Dermis lymphatic vessel endothelial cell (primary cell): ENCODE measurements at places on chromosomes 3 and 15. TPM values are rescaled to one million over a fixed set of nuclear protein-coding genes. Genes with fewer than 3 reads are reported as not detected.

The SLC28A1 gene
- not detected in 2 replicates for total RNA-seq

The ARHGAP31 gene
- total RNA-seq, result 23.4 and 30.4 TPM in 2 replicates

The LXN gene
- total RNA-seq, result 29.8 and 40.4 TPM in 2 replicates

The DLL4 gene
- total RNA-seq, result 84.2 and 99.3 TPM in 2 replicates

The CFAP20DC gene
- total RNA-seq, result 0.43 and 0.95 TPM in 2 replicates

The DGKG gene
- total RNA-seq, result 0.43 and 0.54 TPM in 2 replicates

The TMEM42 gene
- total RNA-seq, result 7.5 and 8.5 TPM in 2 replicates

The KIF9 gene
- total RNA-seq, result 10.3 and 10.9 TPM in 2 replicates

The CMTM8 gene
- total RNA-seq, result 2.2 and 2.3 TPM in 2 replicates

The PLEKHO2 gene
- total RNA-seq, result 91.9 and 127 TPM in 2 replicates

The ATOSA gene
- 41.3 and 51.9 TPM in 2 replicates for total RNA-seq

The TEX264 gene
- 38.4 and 44.6 TPM in 2 replicates for total RNA-seq

The PLXNA1 gene
- total RNA-seq, result 13.2 and 15.1 TPM in 2 replicates

The TNFAIP8L3 gene
- total RNA-seq, result 116 and 127 TPM in 2 replicates
